Activated CD4-positive, alpha-beta memory T cell treated with anti-CD3 and anti-CD28 coated beads for 36 hours (primary cell): ENCODE measurements at places on chromosomes 6 and 20.

DNA sequence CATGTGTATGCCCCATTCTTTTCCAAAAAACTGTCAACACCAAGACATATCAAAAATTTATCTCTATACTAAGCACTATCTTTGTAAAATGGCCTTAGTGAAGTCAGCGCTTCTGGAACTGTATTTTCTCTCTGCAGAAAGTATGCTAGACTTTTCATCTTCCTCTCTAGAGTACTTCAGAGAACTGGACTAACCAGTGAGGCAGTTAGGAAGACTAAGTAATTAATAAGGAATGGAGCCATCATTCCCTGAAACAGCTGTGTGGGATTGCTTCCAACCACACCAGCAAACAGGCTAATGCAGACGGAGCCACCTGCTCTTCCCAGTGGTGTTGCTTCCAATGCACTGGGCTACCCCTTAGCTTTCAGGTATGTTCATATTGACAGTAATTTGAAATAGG, 169.1 kb upstream of the FUT9 start:
- DNase-seq = no peak

DNA sequence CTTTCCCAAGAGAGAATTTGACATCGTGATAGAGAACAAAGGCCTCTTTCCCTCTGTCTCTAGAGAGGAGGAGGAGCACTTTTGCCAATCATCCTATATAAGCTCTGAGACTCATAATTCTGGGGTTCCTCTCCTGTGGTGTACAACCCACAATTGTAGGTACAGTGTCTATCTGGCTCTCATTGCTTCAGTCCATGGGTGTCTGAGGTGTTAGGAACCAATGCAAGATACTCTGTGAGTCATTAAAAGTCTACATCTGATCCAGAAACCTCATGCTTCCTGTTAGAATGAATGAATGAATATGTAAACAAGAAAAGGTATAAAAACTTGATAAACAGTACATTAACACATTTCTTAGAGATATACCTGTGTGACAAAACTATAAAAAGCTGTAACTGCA, 356.7 kb downstream of the QKI start:
- no peak for DNase-seq

- DNase-seq = peak; percentile 92
Measured at GRCh38 chr6:139291813-139292619, at the start of gene TXLNB. Gene TXLNB, minus strand, starts transcription at chr6:139291998. Its CDS starts 3,099 bp downstream, at chr6:139288899.

- DNase-seq = no peak
Measured at GRCh38 chr6:32290886-32291450, 67.1 kb upstream of the NOTCH4 start.

DNA sequence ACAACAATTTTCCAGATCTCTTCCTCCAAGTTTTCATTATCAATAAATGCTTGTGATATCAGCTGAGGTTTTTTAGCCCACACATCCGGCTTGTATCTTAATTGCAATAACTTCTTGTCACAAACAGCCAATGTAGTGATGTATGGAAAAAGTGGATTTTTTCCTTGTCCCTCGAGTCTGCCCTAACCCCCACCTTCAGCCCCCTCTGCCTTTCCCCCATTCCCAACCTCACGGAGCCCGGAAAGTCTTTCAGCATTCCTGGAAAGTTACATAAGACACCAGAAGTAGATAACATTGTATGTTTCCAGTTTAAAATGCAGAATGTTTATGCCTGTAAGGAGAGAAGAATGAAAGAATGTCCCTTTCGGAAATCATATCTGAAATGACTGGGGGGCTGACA, 179.2 kb upstream of the PHACTR1 start:
- DNase-seq = no peak

GRCh38 chr6:162211022-162211421, 516.5 kb downstream of the PRKN start:
- no peak for DNase-seq

- DNase-seq = no peak
Measured at GRCh38 chr20:40494248-40494647, 194.8 kb downstream of the MAFB start.

- DNase-seq = no peak
Measured at GRCh38 chr20:35341366-35342028, 49.3 kb upstream of the FAM83C start.

- DNase-seq = peak; percentile 28
Measured at GRCh38 chr6:42269553-42269952, 51.9 kb upstream of the MRPS10 start.

DNA sequence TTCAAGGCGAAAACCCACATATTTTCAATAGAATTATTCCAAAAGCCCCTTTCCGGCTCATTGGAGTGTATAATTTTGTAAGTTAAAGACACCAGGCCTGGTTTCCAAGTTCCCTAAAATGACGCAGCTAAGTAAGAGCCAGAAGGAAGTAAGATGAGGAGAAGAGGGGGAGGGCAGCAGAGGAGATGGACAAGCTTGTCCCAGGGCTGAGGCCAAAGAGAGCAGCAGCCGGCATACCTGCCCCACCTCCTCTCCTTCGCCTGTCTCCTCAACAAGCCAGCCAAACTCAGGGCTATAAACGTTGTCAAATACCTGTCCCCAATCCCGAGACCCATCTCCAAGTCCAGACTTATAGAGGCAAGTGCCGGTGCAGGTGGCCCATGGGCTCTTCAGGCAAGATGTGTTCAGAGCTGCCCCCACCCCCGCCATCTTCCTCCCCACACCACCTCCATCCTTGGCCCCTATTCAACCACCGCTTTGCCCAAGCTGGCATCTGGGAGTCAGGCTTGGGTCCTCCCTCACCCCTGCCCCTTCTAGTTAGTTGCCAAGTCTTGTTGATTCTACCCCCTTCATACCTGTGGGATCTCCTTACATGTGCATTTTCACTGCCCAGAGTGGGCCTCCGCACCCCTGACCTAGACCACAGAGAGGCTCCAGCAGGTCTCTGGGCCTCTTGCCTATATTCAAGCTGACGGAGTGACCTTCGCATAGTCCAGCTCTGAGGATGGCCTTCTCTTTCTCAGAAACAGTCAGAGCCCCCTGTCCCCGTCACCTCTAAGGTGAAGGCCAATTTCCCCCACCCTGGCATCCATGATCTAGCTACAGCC, 75.7 kb upstream of the SIRPA start:
- DNase-seq = no peak

DNA sequence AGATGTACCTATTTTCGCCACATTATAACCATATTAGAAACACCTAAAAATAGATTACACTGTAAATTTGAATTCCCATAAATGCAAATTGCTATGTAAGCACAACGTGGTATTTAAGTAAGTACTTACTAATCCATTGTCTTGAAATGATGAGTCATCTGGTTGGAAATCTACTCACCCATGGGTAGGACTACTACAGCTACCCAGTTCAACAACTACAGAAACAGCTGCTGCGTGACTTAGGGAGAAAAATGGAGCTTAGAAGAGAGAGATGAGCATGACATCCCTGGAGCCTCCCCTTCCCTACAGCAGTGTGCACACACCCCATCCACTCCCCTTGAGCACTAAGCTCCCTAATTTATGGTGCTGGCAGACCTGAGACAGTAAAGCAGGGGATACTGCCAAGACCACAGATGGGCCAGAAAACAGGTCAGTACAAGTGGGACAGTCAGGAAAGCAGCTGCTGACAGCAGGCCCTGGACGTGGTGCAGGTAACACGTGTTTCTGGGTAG, 26.9 kb downstream of the RRAGD start:
- DNase-seq = no peak

- DNase-seq = no peak
Measured at GRCh38 chr20:63330940-63331339, 30.2 kb downstream of the CHRNA4 start.

- DNase-seq = no peak
Measured at GRCh38 chr6:43144879-43145278, 26.2 kb upstream of the SRF start.
